Stimulated activated CD4-positive, alpha-beta T cell treated with anti-CD3 and anti-CD28 coated beads, Interleukin-1b, Interleukin-23, amount 100 ng/mL, for 24 hours (primary cell): ENCODE measurements at places on chromosomes 1 and 21.

- DNase-seq = no peak
Measured at GRCh38 chr1:78441921-78442320, 48.9 kb upstream of the PTGFR start.

GRCh38 chr1:72557446-72558049 is 275.2 kb upstream of the NEGR1 start:
- DNase-seq = no peak

- DNase-seq = no peak
Measured at GRCh38 chr1:95169548-95169947, 52.4 kb downstream of the TLCD4 start.

DNA sequence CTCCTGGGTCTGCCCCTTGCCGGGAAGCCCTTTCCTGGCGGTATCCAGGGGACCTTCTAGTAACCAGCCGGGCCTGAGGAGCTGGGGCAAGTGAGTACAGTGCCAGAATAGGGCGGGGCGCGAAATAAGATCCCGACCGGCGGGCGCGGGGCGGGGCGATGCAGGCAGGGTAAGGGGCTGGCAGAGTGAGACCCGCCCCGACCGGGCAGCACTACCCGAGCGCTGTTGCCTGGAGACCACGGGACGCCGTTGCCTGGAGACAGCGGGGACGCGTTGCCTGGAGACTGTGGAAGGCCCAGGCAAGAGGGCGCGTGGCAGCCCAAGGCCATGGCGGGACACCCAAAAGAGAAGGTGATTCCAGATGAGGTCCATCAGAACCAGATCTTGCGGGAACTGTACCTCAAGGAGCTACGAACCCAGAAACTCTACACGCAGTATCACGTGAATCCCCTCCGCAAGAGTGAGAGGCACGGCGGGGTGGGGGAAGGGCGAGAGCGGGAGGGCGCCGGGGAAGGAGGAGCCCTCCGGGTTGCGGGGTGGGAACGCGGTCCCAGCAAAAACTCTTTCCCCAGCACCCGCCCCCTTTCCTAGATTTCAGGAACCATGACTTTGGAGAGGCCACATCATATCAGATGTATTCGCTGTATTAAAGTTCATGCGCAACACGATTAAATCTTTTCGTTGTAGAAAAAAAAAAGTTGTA is 24.3 kb downstream of the EBNA1BP2 start:
- DNase-seq = no peak

DNA sequence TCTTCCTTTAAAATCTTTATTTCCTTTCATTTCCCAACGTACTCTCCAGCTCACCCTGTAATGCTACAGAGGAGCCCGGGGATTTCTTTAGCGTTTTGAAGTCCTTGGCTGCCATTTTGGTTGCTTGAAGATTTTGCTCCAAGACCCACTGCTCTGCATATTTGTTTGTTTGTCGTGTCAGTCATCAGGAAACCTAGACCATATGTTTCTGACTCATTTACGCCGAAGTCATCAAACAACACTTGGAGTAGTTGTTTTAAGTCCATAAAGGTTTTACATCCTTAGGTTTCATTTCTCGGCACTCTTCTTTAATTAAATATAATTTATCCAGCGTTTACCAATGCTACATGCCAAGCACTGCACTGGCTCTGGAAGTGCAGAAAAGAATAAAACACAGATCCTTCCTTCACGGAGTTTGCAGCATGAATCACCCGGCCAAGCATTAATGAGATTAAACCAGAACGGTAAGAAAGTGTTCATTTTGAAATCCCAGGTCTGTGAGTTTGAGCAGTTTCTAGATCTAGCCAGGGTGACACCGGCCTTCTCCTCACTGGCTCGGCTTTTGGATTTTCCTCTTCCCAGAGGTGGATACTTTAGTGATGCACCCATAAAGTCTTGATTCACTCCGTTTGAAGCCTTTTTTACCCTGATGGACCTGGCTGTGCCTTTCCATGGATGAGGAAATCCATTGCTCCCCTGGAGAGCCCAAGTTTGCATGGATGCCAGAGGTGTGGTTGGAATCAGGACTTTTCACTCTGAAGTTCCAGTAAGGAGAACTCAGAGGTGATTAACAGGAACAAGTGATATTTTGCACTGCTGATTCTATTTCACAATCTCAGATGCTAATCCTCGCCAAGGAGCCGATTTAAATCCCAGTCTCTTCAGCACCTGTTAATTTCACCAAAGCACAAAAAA is 109.3 kb downstream of the KAZN start:
- no peak for DNase-seq

DNA sequence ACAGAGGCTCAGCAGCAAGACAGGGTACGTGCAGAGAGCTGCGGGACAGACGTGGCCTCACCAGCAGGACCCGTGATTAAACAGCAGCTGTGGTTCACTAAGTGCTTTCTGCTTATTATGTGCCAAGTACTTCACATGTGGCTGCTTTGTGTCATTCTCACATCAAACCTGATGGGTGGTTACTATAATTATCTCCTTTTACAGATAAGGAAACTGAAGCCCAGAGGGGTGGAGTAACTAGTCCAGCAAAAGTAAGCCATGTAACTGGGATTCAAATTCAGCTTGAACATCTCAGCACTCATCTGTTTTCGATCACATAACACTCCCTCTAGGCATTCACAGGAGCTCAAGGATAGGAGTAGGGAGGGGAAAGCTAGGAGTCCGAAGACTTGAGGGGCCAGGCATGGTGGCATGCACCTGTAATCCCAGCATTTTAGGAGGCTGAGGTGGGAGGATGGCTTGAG is 50.8 kb upstream of the CLIC4 start:
- no peak for DNase-seq

GRCh38 chr1:205247130-205247921 is 19.6 kb downstream of the TMCC2 start:
- no peak for DNase-seq

DNA sequence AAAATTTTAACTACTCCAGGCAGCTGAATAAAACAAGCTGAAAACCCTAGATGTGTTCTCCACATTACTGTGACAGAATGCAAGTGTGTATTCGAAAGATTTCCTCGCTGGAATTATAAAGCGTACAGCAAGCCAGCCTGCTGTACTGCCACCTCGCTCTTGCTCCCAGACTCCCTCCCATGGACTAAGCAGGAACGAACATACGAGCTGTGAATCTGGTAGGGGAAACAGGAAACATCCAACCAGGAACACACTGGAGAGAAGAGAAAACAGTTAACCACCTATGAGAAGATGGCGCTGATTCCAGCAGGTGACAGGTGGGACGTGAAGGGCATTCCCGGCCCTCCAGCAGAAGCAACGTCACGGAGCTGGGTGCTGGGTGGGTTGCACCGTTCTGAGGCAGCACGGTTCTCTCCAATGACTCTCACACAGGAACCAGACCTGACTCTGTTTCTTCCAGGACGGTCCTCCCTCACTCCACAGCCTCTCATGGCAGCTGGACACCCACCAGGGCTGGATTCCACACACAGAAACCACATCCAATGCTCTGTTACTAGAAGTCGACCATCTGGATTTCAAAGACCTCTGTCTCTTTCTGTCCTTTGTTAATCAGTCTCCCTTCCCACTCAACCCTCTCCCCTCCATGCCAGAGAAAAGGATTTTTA is 219.2 kb downstream of the RERE start:
- DNase-seq = no peak

DNA sequence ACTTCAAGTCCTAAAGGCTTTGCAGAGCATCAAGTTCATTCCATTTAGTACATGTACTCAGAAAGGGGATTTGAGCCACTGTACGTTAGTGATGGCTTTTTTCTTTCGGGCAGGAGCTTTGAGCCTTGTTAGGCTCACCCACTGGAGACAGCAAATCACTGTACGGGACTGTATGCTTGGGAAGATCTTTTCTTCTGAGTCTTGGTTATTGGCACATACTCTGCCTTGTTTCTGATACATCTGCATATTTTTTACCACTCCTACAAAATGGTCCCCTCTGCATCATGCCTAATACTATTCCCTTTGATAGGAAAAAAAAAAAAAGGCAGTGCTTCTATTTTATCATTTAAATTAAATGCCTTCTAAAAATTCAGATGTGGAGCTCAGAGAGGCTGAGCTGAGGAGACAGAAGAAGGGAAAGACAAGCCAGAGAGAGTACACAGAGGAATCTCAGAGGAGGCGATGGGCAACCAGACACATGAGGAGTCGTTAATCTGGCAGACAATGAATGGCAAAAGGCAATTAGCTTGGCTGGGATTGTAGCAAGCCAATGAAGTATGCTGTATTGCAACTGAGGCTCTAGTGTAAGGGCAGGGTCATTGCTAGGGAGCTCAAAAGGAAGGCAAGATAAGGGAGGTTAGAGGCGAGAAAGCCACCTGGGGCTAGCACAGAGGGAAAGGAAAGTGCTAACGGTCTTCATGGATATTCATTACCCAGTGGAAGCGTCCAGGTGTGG is 39.4 kb downstream of the PHC2 start:
- no peak for DNase-seq

DNA sequence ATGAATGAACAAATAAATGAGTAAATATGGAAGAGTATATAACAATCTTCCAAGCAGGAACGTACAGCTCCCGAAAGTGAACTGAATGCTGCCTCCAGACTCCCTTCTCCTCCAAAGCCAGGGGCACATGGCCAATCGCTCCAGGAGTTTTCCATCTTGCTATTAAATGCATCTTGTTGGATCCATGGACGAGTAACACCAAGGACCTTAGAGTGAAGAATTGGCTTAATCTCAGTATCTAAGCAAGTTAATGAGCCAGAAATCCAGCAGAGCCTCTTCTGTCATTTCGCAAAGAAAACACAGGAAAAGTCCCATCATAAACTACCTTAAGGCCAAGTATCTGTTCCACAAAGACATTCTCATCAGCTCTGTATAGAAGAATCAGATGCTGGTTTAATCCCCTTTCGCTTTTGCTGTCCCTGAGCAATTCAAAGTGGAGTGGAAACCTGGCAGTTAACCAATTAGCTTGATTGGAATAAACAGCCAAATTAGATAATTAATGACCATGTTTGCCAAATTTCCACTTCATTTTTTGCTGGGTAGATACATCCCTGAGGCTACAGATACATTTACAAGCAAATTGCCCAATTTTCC is 116.0 kb downstream of the MIS18A start:
- DNase-seq = no peak

DNA sequence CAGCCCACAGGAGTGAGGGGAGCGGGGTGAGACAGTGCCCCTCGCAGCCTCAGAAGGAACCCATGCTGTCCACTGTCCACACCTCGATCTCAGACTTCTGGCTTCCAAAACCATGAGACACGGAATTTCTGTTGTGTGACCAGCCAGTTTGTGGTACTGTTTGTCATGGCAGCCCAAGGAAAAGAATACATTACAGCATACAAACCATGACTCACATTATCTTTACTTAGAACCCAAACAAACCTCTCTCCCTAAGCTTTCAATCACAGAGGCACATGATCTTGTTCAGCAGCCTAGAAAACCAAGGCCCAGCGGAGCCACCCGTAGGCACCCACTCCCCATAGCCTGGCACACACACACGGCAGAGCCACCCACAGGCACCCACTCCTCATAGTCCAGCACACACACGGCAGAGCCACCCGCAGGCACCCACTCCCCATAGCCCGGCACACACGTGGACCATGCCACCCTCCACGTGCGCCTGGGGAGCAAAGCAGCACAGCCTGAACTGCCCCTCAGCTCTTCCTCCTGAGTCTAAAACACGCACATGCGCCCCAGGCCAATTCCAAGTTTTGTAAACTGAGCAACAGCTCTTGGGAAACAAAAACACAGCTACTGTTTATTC is 458 bp upstream of the KRTAP10-4 start:
- DNase-seq = no peak

- DNase-seq = no peak
Measured at GRCh38 chr1:220198186-220199005, 73.9 kb downstream of the RAB3GAP2 start.

- DNase-seq = no peak
Measured at GRCh38 chr1:41994195-41994894, 75.6 kb upstream of the HIVEP3 start.

GRCh38 chr21:14762734-14763694 is 216.9 kb upstream of the SAMSN1 start:
- no peak for DNase-seq
